ENCODE measurements at places on chromosomes 7 and 10.

DNA sequence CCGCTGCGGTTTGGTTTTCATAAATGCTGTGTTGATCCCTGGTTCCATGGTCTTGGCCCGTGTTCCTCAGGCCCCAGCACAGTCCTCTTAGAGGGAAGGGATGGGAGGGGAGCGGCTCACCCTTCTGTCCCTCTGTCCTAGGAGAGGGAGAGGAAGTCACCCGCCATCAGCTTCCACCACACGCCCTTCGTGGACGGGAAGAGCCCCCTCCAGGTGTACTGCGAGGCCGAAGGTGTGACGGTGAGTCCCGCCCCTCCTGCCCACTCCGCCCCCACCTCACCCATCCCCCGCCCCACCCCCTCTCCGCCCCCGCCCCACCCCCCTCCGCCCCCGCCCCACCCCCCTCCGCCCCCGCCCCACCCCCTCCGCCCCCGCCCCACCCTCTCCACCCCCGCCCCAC, 37.5 kb upstream of the DPYSL4 start:
- DNase-seq, result no peak

GRCh38 chr10:112369495-112370423, 4.2 kb upstream of the ACSL5 start:
- no peak for DNase-seq

DNA sequence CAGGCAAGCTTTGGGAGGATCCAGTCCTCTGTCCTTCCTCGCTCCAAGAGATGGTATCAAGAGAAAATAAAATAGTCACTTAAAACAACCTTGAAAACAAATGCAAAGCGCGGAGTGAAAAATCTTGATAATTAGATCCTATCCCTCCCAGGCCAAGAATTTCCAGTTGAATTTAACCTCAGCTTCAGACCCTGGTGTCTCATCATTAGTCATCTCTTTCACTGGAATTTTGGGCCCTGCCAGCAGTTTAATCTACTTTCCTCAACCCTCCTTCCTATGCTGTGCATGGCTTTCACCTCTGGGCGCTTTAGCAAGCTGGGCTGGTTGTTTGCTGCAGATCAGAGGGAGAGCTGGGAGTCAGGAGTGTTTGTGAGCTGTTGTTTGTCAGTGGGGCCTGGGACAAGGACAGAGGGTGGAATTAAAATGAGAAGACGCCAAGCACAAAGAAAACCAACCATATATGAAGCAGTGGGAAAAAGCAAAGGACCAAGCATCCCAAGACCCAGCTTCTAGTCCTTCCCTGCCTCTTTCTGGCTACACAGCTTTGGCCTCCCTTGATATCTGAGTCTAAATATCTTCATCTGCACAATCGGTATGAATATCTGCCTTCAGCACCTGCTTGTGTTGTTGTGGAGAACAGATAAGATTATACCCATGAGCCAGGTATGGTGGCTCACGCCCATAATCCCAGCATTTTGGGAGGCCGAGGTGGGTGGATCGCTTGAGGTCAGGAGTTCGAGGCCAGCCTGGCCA, 13.5 kb downstream of the MYOF start:
- no peak for DNase-seq

DNA sequence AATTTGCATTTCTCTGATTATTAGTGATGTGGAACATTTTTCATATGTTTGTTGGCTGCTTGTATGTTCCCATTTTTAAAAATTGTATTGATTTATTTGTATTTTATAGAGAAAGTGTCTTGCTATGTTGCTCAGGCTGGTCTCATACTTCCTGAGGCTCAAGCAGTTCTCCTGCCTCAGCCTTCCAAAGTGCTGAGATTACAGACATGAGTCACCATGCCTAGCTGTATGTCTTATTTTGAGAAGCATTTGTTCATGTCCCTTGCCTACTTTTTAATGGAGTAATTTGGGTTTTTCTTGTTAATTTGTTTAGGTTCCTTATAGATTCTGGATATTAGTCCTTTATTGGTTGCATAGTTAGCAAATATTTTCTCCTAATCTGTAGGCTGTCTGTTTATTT, 214.2 kb upstream of the KAT6B start:
- no peak for DNase-seq

DNA sequence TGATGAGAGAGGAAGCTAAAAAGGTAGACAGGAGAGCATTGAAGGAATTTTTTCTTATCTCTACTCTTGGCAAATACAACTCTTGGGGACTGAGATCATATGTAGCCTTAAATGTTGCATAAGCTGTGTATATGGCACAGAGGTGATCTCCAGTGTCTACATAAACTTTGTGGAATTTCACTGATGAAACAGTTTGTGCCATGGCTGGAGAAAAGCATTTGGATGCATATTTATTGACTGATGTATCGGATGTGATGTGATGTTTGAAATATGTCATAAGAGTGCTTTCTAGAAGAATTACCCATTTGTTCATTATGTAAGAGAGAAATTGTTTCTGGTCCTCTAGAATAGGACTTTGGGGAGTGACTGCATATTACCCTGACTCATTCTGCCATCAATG, 244.9 kb upstream of the LRRTM3 start:
- no peak for DNase-seq

All from NCI-H1105 treated with DMSO at 0.1 percent for 48 hours (cell line).